ENCODE measurements at places on chromosomes 6 and 20.

DNA sequence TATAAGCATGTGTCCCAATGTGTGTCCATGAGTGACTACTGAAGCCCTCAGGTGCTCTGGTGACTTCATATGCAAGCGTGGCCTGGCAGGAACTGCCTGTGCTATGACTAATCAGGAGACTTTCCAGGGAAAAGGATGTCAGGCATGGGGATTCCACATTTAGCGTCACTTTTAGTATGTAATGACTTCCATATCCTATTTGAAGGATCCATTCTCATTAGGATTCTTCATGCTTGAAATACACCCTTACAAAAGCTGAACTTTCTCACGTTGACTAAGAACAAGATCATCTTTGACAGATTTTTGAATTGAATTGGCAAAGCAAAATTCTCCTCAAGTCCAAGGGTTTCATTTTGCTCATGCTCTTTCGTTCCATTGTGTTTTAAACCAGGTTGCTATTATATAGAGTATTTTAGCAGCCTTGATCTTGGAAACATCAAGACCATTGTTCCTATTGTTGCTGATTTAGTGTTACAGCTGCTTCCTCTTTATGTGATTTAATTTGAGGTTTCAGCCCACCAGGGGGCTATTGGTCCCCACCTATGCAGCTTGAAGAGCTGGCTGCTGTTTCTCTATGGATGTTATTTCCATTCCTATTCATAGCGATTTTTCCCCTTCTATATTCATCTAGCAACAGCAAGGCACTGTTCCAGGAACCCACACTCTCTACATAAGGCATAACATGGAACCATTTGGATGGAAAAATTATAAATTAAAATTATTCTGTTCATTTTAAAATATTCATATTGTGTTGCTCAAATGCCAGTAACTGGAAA is 418.6 kb downstream of the CDKAL1 start:
- H3K4me1 ChIP-seq: no peaks in the 10 kb centered on the region
- H3K36me3 ChIP-seq: peaks cover 5% of the 10 kb centered on the region
- no peaks in the 10 kb centered on the region for H3K27me3 ChIP-seq
- DNase-seq: no peak

DNA sequence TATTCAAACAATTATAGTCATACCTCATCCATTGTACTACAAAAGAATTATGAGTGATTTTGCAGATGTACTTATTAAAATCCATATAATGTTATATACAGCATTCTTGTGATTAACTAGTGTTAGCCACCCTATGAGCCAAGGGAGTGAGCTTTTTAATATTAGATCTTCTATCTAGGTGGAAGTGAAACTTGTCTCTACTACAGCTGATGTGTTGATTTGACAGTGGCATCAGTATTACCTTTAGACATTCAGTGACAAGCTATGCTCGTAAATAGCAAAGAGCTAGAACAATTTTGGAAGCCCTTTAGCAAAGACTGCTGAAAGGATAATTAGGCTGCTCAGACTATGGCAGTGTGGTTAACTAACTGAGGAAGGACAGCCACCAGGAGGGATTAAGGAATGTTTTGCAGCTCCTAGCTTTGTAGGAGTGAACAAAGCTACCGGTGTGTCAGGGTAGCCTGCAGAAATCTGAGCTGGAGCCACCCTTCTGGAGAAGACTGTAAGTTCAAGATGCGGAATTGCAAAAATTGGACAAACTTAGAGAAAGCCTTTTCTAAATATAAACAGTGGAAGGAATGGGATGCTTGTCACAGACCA is 73.7 kb downstream of the AFG1L start:
- no peak for DNase-seq
- no peak overlapping the region for H3K4me3 ChIP-seq
- H3K27ac ChIP-seq: no peak overlapping the region
- H3K36me3 ChIP-seq: no peaks in the 10 kb centered on the region

DNA sequence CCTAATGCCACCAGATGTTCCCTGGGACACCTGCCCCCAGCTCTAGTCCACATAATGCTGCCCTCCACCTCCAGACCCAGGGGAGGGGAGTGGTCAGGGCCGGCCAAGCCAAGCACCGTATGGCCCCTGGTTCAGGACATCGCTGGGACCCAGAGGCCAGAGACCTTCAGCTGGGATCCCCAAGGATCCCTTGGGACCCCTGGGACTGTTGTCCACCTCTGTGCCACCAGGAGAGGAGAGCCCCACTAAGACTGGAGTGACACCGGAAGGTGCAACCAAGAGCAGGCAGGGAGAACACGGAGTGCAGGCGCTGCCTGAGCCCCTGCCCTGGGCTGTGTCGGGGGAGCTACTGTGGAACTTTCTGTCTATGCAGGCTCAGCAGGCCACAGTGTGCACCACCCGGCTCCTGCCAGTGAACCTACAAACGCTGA is 43.6 kb downstream of the CTCFL start:
- H3K36me3 ChIP-seq: no peaks in the 10 kb centered on the region
- no peak overlapping the region for H3K27ac ChIP-seq
- no peaks in the 10 kb centered on the region for H3K4me1 ChIP-seq
- H3K27me3 ChIP-seq: peaks cover 20% of the 10 kb centered on the region
- no peak overlapping the region for H3K4me3 ChIP-seq

GRCh38 chr6:16344756-16345155 is 106.4 kb downstream of the GMPR start:
- H3K27me3 ChIP-seq: no peaks in the 10 kb centered on the region
- H3K4me1 ChIP-seq: peaks cover 14% of the 10 kb centered on the region
- H3K4me3 ChIP-seq: no peak overlapping the region
- H3K36me3 ChIP-seq: no peaks in the 10 kb centered on the region

DNA sequence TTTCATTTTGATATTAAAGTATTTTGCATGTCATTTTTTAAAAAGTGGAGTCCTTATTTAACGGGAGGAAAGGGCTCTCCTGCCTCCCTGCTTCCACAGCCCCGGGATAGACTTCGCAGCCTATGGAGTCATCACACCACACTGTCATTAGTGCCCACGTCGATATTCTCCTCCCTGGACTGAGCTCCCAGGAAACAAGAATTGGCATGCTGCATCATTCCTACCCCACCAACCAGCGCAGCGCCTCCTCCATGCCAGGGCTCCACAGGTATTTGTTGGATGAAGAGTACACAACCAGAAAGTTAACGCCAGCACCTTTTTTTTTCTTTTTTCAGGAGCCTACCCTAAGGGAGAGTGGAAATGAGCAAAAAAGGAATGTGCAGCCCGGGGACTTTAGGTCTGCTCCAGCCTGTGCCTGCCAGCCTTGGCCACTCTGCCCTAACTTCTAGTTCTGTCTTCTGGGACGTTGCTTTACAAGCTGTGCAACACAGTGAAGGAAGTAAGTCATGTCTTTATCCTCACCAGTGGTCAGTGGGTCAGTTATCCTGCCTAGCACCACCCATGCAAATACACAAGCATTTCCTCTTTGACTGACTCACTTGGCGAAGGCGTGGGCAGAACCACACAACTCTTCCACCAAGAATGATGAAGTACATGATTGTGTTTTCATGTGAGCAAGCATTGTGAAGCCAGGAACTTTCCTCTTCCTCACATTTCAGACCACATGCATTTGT is 180.7 kb upstream of the UST start:
- no peak overlapping the region for H3K4me3 ChIP-seq
- H3K4me1 ChIP-seq: peaks cover 6% of the 10 kb centered on the region
- no peaks in the 10 kb centered on the region for H3K27me3 ChIP-seq
- DNase-seq: no peak
- H3K36me3 ChIP-seq: no peaks in the 10 kb centered on the region

DNA sequence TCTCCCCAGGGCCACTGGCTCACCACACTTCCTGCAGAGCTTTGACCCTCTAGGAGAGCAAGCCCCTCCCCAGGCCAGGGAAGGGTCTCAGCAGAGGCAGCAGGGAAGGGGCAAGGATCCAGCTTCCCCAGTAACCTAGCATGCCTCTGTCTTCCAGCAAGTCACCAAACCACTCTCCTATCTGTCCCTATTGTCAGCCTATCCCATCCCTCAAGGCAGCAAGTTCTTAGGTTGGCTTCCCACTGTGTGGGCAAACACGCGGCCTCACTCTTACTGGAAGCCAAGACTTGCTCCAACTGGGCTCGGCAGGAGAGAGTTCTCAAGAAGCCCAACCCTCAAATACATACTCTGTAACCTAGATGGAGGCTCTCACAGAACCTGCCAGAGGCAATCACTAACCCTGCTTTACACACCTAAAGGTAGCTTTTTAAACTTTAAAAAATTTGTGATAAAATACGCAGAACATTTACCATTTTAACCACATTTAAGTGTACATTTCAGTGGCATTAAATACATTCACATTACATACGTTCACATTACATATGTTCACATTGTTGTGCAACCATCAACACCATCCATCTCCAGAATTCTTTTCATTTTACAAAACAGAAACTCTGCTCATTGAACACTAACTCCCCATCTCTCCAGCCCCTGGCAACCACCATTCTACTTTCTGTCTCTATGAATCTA is 58.5 kb downstream of the MRPL14 start:
- H3K36me3 ChIP-seq: no peaks in the 10 kb centered on the region
- peaks cover 43% of the 10 kb centered on the region for H3K4me1 ChIP-seq
- H3K4me3 ChIP-seq: no peak overlapping the region
- no peak overlapping the region for H3K27ac ChIP-seq

DNA sequence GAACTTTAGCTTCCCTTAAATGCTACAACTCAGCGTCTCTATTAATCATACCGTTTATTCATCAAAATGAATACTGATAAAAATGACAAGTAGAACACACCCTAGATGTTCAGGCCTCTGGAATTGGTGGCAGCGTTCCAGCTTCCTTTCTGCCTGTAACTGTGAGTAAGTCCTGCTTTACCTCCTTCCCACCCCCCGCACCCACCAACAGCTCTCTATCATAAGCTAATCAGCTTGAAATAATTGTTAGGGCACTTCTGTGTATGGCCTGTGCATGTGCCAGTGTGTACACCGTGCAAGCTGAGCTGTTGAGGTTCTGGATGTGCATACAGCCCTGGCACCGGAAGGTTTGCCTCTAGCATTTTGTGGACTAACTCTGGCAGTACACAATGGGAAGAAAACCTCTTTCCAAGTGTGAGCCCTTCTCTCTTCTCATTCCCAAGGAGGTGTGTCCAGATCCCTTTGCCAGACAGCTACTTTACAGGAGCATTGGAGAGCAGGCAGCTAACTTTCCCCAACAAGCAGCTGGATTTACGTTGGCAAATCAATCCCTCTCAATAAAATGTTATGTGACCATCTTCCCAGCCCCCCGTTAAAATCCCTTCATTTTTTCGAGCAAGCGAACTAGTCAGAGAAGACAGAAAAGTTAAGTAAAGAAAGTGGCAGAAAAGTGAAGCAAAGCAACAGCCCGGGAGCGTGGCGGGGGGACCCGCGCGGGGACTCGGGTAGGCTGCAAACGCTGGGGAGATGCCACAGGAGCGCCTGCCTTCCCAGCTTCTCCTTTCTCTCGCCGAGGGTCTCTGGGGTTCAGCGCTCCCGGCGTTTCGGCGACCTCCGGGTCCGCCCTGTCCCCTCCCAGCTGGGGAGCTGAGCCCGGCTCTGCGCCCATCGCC is 803 bp upstream of the ADGRG6 start:
- peak overlapping the region; percentile 68 for H3K4me3 ChIP-seq
- peaks cover 22% of the 10 kb centered on the region for H3K4me1 ChIP-seq
- H3K27me3 ChIP-seq: no peaks in the 10 kb centered on the region
- peak; percentile 68 for DNase-seq
- H3K27ac ChIP-seq: peak overlapping the region; percentile 84
- no peaks in the 10 kb centered on the region for H3K36me3 ChIP-seq

GRCh38 chr6:129575378-129576118 is 134.4 kb downstream of the ARHGAP18 start:
- H3K4me3 ChIP-seq: peak overlapping the region; percentile 33
- peaks cover 8% of the 10 kb centered on the region for H3K4me1 ChIP-seq
- H3K27me3 ChIP-seq: no peaks in the 10 kb centered on the region
- H3K36me3 ChIP-seq: peaks cover 6% of the 10 kb centered on the region
- H3K27ac ChIP-seq: no peak overlapping the region

GRCh38 chr20:60108397-60108796 is 150.2 kb downstream of the CDH26 start:
- no peaks in the 10 kb centered on the region for H3K36me3 ChIP-seq
- no peak overlapping the region for H3K27ac ChIP-seq
- no peaks in the 10 kb centered on the region for H3K4me1 ChIP-seq
- H3K27me3 ChIP-seq: no peaks in the 10 kb centered on the region
- no peak for DNase-seq
- H3K4me3 ChIP-seq: no peak overlapping the region

GRCh38 chr6:169130113-169130512 is 123.5 kb downstream of the THBS2 start:
- H3K4me3 ChIP-seq: no peak overlapping the region
- no peaks in the 10 kb centered on the region for H3K4me1 ChIP-seq
- H3K36me3 ChIP-seq: no peaks in the 10 kb centered on the region
- no peak overlapping the region for H3K27ac ChIP-seq
- H3K27me3 ChIP-seq: no peaks in the 10 kb centered on the region

- H3K27ac ChIP-seq: no peak overlapping the region
- H3K36me3 ChIP-seq: peaks cover 20% of the 10 kb centered on the region
- H3K4me3 ChIP-seq: peak overlapping the region; percentile 23
- no peaks in the 10 kb centered on the region for H3K27me3 ChIP-seq
Measured at GRCh38 chr20:11919581-11919980, 1.9 kb downstream of the BTBD3 start.

GRCh38 chr6:28618898-28619555 is 93.3 kb downstream of the GPX5 start:
- no peak overlapping the region for H3K4me3 ChIP-seq
- no peaks in the 10 kb centered on the region for H3K36me3 ChIP-seq
- DNase-seq: no peak
- H3K27ac ChIP-seq: no peak overlapping the region
- H3K27me3 ChIP-seq: peaks cover 42% of the 10 kb centered on the region
- H3K4me1 ChIP-seq: no peaks in the 10 kb centered on the region

GRCh38 chr6:72130327-72130726 is 244.0 kb downstream of the RIMS1 start:
- H3K27me3 ChIP-seq: no peaks in the 10 kb centered on the region
- no peak overlapping the region for H3K27ac ChIP-seq
- no peaks in the 10 kb centered on the region for H3K4me1 ChIP-seq
- no peak overlapping the region for H3K4me3 ChIP-seq

DNA sequence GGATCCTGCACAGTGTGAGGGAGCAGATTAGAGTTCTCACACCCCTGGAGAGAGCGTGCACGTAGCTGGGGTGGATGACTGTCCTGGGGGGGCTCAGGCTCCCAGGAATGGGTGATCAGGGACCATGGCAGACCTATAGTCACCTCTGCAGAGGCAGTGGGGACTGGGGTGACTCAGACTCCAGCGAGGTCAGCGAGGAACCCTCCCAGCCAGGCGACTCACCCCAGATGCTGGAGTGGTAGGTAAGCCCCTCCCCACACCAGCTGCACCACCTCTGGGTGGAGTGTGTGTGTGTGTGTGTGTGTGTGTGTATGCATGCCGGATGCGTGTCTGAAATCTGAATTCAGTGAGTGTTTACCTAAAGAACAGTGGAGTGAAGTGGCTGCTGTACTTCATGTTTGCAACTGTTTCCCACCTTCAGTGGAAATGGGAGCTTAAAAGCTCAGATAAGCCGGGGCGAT is 17.4 kb upstream of the GTSF1L start:
- H3K36me3 ChIP-seq: no peaks in the 10 kb centered on the region
- peaks cover 38% of the 10 kb centered on the region for H3K27me3 ChIP-seq
- no peak overlapping the region for H3K27ac ChIP-seq

DNA sequence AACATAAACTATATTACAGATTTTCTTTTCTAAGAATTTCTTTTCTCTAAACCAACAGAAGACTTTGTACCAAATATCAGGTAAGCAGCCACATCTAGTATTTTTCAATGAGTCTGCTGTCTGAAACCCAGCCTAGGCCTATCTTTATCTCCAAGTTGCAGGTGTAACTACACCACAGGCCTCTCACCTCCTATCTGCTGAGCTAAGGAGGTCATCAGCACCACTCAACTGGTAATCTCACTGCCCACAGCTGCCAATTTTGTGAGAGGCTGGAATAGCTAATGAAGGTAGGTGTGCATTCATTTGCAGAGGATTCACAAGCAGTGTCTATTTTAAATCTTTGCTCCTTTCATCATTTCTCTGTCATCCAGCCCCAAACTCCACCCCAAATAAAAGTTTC is 584.8 kb downstream of the HDGFL1 start:
- no peaks in the 10 kb centered on the region for H3K4me1 ChIP-seq
- no peaks in the 10 kb centered on the region for H3K36me3 ChIP-seq
- H3K4me3 ChIP-seq: no peak overlapping the region
- no peaks in the 10 kb centered on the region for H3K27me3 ChIP-seq
- no peak overlapping the region for H3K27ac ChIP-seq
- no peak for DNase-seq
